ENCODE measurements at places on chromosomes 12 and 14.

DNA sequence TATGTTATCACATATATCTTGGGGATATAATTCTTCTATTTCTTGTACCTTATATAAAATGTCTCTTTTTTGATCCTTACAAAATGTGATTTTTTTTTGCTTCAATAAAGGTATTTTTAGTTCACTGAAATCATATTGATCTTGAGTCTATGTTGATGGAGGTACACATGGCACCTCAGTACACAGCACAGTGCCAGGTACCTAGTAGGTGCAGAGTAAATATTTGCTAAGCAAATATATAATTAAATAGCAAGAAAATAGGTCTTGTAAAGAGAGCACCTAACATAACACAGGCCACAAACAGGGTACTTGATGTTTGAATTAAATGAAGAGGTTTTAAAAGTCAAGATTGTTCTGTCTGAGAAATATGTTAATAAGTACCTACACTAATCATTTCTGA, 69.7 kb downstream of the CIT start:
- DNase-seq: no peak

GRCh38 chr12:123107926-123108681, 42.8 kb downstream of the PITPNM2 start:
- no peak for DNase-seq

DNA sequence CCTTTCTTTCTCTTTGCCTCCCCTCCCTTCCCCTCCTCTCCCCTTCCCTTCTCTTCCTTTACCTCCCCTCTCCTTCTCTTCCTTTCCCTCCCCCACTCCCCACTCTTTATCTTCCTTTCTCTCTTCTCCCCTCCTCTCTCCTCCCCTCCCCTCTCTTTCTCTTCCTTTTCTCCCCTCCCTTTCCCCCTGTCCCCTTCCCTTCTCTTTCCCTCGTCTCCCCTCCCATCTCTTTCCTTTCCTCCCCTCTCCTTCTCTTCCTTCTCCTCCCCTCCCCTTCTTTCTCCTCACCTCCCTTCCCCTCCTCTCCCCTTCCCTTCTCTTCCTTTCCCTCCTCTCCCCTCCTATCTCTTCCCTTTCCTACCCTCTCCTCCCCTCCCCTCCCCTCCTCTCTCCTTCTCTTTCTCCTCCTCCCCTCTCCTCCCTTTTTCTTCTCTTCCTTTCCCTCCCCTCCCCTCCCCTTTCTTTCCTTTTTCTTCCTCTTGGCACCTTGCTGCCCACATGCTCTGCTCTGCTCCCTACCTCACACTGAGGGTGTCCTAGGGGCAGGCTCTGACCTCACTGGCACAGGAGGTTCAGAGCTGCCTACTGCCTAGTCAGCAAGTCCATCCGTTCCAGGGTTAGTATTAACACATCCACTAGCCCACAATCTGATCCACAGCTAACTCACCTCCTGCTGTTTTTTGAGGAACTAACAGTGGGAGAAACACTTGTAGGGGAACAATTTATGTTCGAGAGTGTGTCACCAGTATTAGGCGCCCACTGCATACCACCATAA, 101.0 kb downstream of the NUAK1 start:
- DNase-seq: no peak

GRCh38 chr12:4037747-4038312, 164.6 kb upstream of the PARP11 start:
- DNase-seq: no peak

GRCh38 chr12:50566066-50566465, 61.3 kb downstream of the DIP2B start:
- DNase-seq: no peak

GRCh38 chr12:128969480-128970055, 116.3 kb downstream of the GLT1D1 start:
- DNase-seq: no peak

- no peak for DNase-seq
Measured at GRCh38 chr12:52059582-52060497, 8.6 kb downstream of the NR4A1 start.

GRCh38 chr14:98186140-98186539, 1085.9 kb downstream of the BCL11B start:
- no peak for DNase-seq

DNA sequence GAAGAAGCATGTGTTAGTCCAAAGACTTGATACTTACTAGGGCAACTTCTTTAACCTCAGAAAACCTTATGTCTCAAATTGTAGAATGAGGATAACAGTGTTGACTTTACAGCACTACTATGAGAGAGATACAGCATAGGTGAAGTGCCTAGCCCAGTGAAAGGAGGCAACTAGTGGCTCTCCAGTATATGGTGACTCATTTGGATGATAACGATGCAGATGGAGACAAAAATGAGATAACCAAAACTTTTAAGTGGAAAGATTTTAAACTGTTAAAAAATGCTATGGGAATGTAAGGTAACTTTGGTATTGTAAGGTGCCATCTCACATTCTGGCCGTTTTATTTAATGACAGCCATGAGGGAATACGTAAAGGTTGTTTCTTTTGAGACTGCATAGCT, 2.7 kb downstream of the PHC1 start:
- DNase-seq: no peak

GRCh38 chr12:54024581-54025305, 3.5 kb upstream of the HOXC6 start:
- DNase-seq: no peak

GRCh38 chr12:66144791-66145754, 14.5 kb upstream of the LLPH start:
- peak; percentile 26 for DNase-seq

GRCh38 chr14:36105401-36105800, 71.1 kb downstream of the PTCSC3 start:
- no peak for DNase-seq

GRCh38 chr12:114902665-114903064, 218.7 kb upstream of the TBX3 start:
- DNase-seq: no peak

- DNase-seq: no peak
Measured at GRCh38 chr12:84804691-84805473, 107.7 kb downstream of the SLC6A15 start.

DNA sequence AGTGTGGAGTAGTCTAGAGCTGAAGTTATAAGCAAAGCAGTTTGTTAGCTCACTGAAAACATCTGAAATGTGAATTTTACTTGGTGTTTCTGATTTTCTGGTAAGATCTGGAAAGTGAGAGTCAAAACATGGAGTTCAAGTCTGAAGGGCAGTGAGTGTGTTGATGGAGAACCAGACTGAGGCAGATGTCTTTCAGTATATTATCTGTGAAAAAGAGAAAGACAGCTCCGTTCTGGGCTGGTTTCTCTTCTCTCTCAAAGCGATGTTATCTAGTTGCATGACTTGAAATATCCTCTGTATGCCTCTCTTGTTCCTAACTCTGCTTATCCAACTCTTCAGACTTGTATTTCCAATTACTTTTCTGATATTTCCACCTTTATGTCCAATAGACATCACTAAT, 381.9 kb upstream of the RGS6 start:
- no peak for DNase-seq

DNA sequence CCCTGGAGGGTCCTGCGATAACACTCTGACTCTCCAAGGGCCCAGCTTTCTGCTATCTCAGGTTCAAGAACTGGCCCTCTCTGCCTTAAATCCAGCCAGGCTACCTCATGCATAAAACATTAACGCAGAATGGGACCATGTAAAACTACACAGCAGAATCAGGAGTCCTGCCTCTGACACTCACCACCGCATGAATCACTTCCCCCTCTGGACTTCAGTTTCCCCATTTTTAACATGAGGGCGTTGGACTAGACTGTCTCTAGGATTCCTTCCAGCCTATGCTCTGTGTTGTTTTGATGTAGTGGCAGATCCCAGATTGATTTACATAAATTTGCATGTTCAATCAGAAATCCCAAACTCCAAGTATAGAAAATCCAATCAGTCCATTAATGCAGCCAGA, 3.3 kb downstream of the NCKAP5L start:
- no peak for DNase-seq

- DNase-seq: no peak
Measured at GRCh38 chr12:62251609-62251958, 8.6 kb upstream of the USP15 start.

DNA sequence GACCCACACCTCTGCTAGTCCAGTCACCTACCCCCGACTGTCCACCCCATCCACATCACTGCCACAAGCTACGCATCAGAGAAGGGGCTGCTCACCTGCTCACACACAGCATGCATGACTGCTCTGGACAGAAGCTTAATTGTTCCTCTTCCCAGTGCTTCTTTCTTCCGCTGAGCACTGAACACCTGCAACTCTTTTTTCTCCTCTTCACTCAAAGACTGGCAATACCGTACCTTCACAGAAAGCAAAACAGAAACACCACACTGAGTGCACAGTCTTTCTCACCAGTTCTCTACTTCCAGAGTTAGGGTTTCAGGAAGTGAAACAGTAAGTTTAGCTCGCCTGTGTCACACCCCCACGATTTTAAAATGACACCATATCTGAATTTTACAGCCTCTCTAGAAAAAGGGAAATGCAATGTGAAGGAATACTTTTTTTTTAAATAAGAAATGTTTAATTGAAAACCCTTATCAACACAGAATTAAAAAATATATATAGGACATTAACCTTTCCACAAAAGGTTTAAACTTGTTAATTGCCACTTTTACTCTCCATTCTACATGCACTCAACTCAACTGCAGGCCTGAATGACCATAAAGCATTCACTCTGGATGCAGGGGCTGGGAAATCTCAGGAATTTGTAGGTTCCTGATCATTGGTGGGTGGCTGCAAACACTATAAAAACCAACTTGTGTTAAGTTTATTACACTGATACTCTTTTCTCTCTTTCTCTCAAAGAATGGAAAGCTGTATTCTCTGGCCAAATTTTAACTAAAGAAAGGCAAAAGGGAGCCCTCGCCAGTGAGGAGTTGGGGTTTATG, 120.0 kb downstream of the PRICKLE1 start:
- DNase-seq: no peak

DNA sequence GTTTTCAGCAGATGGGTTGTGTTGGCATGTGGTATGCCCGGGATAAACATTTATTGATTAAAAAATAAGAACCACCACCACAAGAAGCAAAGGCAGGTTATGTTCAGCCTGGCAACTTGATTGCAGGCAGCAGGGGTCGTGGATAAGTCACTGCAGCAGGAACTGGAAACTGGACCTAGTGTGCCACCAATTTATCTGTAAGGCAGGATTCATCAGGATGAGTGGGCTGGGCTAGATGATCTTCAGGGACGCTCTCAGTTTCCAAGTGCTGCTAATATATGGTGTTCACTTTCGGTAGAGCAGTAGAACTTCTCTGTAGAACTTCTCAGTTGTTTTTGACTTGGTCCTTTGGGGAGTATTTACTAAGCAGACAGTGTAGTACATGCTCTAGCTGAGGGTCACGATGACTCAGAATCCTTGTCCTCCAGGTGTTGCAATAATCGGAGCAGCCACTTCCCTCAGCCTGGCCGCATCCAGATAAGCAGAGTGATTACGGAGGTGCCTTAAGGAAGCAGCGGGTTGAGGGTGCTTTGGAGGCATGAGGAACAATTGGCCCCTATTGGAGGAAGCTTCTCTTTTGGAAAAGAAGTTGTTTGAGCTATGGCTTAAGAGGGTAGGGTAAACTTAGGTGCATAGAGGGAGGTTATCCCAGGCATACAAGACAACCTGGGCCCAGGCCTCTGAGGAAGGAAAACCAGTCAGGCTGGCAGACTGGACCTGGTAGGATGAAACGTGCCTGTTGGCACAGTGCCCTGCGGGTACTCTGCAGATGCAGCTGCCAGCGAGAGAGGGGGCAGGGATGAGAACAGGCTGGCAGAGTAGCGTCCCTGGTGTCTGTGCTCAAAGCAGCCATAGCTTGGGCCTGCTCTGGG, 104.0 kb downstream of the GPR135 start:
- no peak for DNase-seq

- DNase-seq: no peak
Measured at GRCh38 chr12:106704081-106704480, 70.4 kb upstream of the RIC8B start.

GRCh38 chr12:12190087-12190809, 76.6 kb downstream of the LRP6 start:
- DNase-seq: no peak

- no peak for DNase-seq
Measured at GRCh38 chr12:105264771-105265170, 28.8 kb upstream of the APPL2 start.

- DNase-seq: no peak
Measured at GRCh38 chr12:5184186-5184585, 140.5 kb downstream of the KCNA5 start.

DNA sequence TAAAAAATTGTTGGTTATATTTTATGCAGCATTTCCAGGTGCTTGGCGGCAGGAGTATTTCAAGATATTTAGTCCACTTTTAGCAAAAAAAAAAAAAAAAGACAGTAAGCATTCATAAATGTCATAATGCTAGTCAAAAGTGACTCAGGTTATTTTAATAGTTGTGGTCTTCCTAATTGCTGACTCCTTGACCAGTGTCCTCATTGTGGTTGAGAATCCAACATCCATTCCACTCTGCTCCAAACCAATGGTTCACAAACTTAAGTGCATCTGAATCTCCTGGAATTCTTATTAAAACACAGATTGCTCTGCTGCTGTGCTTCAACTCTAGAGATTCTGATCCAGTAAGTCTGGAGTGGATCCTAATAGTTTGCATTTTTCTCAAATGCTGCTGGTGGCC, 71.4 kb downstream of the AKAP6 start:
- DNase-seq: no peak

DNA sequence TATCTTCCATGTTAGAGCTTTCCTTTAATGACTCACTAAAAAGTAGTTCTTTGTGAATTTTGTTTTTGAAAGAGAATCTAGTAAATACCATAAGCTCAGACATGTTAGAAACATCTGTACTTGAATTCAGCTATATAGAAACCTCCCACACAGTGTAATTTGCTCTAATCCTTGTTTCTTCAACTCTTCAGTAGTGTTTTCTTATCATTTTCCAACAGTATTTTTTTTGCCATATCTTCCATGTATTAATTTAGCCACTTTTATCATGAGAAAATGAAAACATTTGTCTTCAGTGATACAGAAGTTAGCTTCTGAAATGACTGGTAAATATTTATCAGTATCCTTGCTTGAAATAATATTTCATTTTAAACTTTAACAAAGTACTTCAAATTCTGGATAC, 73.6 kb downstream of the ARID2 start:
- DNase-seq: no peak

DNA sequence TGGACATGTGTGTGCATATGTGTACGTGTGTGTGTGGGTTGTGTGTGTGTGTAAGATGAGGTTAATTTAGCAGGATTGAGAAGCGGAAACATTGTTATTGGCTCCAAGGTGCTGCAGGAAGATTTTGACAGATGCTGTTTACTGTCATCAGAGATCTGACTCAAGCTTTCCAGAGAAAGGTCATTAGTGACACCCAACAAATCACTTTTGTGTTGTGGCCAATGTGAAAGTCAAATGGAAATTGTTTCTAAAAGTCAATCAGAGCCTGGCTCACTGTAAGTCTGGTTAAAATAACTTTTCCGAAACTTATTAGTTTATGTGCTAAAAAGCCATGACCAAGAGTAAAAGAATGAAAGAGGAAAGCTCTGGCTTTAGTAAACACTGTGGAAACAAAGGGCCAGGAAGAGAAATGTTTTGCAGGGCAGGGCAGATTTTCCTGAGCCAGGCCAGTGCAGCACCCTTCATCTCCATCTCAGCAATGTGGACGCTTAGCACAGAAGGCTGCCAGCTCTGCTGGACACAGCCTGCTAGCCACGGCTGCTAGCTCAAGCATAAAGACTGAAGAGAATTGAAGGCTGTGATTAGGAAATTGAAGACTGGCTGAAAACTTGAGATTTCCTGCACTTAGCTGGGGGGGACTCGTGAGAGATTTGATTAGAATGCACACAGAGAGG, 235.8 kb downstream of the NEDD1 start:
- DNase-seq: no peak
